Activated B cell treated with CpG ODN at 0.5 μM for 24 hours (primary cell): ENCODE measurements at places on chromosomes 7 and 10.

DNA sequence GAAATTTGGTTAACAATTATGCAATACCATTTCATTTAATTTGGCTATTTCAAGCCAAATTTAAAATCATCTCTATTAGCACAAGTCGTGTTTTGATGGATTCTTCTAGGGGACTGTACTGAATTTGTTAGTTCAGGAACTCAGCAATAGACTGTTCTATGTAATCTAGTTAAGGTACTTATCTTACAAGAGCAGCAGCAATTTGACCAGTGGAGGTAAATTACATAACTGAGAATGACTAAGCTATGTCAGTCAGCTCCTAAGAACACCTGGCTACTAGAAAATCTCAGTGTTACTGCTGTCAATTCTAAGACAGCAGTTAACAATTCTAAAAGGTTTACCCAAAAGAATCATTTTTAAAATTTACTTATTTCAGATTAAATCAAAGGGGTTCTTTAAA is 513.9 kb upstream of the ZWINT start:
- DNase-seq: no peak

- DNase-seq: no peak
Observed at GRCh38 chr10:65555192-65555591, 1370.6 kb upstream of the LRRTM3 start.

DNA sequence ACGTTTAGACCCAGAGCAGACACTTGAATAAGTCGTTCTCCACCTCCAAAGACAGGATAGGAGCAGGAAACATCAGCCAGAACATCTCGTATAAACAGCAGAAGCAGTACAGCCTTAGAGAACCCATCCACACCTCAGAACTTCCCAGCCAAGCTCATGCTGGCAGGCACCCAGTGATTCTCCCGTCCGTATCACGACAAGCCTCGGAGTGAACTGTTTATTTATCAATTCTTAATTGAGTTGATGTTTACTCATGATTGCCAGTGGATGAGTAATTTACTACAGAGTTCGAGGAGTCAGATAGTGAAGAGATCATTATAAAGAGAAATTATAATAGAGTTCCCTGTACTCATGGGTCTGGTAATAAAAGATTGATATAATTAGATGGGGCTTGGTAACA is 811.5 kb downstream of the LRMDA start:
- no peak for DNase-seq

GRCh38 chr7:100219271-100219737 is 445 bp upstream of the PVRIG start:
- DNase-seq: no peak

DNA sequence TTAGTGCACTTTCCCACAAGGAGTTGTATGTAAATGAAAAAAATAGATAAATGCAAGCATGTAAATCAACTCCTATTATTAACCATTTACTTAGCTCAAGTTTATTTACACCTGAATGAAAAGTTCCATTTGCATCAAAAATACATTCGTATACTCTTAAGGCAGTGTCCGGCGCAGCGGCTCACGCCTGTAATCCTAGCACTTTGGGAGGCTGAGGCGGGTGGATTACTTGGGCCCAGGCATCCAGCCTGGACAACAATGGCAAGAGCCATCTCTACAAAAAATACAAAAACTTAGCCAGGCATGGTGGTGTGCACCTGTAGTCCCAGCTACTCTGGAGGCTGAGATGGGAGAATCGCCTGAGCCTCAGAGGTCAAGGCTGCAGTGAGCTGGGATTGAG is 4.2 kb upstream of the IDI2 start:
- DNase-seq: no peak

- DNase-seq: no peak
Observed at GRCh38 chr10:60669501-60669900, 108.8 kb upstream of the CDK1 start.
